ENCODE measurements at places on chromosomes 3 and 15.

DNA sequence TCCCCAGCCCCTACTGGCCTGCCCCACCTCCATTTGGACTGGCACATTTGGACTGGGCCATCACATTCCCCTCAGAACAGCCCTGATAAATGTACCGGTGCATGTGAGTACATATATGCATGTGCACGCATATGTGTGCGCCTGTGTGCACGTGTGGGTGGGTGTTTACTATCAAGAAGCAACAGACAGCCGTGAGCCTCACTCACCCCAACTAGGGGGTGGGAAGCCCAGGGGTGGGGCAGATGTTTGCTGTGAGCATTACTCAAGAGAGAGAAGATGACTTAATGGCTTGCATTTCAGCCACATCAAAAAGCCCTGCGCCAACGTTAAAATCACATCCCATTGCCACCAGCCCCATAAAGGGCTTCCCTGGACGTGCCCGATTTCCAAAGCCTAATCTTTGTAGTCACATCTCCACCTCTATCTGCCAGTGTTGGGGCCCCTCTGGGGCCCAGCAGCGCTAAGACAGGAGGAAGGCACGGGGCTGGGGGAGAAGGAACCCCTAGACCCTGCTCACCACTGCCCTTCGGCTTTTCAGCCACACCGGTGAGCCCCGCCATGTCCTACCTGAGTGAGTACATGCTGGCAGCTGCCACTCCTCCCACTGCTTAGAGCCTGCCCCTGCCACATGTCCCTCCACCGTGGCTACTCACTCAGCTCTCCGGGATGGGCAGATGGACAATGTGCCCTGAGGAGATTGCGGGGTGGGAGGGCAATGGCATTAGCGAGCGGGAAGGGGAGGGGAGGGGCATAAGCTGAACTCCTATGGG is 10.9 kb downstream of the ITIH3 start:
- DNase-seq, result no peak

DNA sequence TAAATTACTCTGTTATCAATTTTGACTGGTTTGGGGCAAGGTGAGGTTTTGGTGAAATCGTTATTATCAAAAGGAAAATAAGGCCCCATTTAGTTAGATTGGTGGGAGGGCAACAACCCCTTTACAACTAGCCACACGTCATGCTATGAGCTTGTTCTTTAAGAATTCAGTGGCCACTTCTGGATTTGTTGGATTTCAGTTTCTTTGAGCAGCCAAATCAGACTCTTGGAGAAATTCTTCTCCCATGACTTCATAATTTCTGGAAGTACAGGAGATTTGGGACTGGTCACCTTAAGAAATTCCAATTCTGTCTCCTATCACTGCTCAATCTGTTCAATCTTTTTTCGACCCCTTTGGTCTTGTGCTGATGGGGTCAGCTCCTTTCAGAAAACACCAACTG is 14.8 kb upstream of the WNT5A start:
- DNase-seq, result no peak

- peak; percentile 55 for DNase-seq
Measured at GRCh38 chr3:39383045-39383880, at the start of gene SLC25A38. TSS of gene SLC25A38 (plus strand) at chr3:39383370. CDS start at chr3:39383725, 355 bp downstream.

GRCh38 chr15:36334059-36334458 is 245.4 kb upstream of the CDIN1 start:
- no peak for DNase-seq

DNA sequence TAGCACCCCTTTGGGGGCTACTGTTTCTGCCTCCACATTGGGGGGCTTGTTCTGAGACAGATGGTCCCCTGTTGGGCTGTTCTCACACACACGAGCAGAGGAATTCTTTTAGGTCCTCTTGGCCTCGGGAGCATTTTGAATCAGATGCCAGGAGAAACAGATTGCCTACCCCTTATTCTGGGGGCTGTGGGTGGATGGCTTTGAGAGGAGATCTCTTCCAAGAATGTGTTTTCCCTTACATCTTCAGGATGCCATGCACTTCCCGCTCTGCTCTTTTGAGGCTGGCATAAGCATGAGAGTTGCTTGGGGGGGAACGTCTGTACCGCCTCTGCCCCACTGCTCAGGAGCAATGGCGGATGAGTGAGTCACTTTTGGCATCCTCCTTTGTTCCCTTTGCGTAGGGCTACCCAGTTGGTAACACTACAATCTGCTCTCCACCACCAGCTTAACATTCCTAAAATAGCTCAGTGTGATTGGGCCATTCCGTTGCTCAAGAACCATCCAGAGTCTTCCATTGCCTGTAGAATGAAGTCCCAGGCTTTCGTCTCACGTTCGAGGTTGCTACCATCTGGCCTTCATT is 154.4 kb downstream of the RPLP1 start:
- DNase-seq, result no peak

GRCh38 chr3:31793821-31794220 is 187.2 kb downstream of the OSBPL10 start:
- no peak for DNase-seq

DNA sequence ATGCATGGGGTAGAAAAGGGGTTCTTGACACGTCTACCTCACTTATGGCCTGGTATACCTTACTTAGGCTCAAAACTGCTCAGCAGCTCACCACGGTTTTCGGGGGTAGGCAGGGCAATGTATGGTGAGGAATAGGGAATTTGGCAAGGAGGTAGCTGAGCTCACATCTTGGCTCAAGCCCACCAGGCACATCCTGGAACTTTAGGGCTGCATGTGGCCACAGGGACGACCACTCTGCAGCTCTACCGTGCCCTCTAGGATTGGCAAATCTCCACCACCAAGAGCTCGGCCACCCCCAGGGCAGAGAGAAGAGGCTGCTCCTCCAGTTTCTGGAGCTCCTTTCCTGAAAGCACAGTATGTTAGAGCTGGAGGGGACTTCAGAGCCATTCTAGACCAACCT is 69.7 kb downstream of the MRPL46 start:
- no peak for DNase-seq

GRCh38 chr15:67865766-67866165 is 25.9 kb upstream of the RNU6-1 start:
- DNase-seq, result no peak

DNA sequence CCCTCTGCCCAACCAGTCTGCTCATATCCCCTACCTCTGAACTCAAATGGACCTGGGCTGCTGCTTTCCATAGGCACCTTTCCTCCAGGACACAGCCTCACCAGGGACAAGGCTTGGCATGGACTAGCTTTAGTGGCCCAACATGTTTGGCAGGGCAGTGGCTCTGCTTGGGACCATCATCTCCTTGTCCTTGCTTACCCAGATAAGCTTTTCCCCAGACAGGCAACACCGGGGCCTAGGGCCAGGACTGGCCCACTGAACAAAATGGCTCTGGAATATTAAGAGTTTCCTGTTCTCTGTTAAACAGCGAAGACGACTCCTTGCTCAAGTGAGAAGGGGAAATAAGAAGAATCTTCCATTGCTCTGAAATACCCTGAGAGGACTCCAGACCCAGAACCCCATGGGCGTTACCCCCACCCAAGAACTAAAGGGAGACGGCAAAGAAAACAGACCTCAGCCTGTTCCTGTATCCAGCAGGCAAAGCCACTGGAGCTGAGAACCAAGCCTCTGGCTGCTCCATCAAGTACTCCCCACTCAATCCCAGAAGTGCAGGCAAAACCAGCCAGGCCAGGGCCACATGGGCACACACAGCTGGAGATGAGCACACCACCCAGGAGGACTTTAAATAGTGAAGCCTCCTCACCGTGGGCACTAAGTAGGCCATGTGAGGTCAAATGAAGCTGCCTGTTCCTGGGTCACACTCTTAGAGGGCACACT is 45.5 kb downstream of the CTNNB1 start:
- DNase-seq, result no peak

- no peak for DNase-seq
Measured at GRCh38 chr15:91880373-91880772, 26.9 kb downstream of the SLCO3A1 start.

All from stimulated activated CD8-positive, alpha-beta memory T cell treated with anti-CD3 and anti-CD28 coated beads, Interleukin-7, amount 100 ng/mL, for 1 hour (primary cell).